ENCODE measurements at places on chromosomes 3 and 15. TPM values are rescaled to one million over a fixed set of nuclear protein-coding genes. Genes with fewer than 3 reads are reported as not detected.

- DNase-seq: no peak
Measured at GRCh38 chr3:183797996-183798395, 27.4 kb downstream of the MAP6D1 start.

GRCh38 chr3:38167591-38167990, 2.3 kb downstream of the OXSR1 start:
- no peak for DNase-seq

DNA sequence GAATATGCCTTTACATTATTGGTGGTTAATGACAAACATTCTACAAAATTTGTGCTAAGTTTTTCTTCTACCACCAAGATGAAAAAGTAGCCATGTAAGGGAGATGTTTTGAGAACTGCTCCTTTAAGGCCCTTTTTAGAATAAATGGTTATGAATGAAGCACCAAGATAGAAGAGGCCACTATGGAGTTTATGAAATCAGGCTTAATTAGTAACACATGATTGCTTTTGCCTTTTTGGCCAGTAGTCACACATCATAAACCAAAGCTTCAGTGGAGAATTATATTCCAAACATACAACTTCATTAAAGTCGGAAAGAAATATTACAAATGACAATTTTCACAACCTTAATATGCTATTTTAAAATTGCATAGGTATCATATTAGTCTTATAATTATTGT, 331.7 kb downstream of the RBMS3 start:
- no peak for DNase-seq

- no peak for DNase-seq
Measured at GRCh38 chr15:67715170-67715569, 110.1 kb upstream of the SKOR1 start.

Gene ZNF860
- total RNA-seq: 0.57 TPM

- DNase-seq: no peak
Measured at GRCh38 chr3:193947596-193947995, 188.4 kb upstream of the HES1 start.

- DNase-seq: no peak
Measured at GRCh38 chr3:189239616-189240015, 67.8 kb downstream of the TPRG1 start.

DNA sequence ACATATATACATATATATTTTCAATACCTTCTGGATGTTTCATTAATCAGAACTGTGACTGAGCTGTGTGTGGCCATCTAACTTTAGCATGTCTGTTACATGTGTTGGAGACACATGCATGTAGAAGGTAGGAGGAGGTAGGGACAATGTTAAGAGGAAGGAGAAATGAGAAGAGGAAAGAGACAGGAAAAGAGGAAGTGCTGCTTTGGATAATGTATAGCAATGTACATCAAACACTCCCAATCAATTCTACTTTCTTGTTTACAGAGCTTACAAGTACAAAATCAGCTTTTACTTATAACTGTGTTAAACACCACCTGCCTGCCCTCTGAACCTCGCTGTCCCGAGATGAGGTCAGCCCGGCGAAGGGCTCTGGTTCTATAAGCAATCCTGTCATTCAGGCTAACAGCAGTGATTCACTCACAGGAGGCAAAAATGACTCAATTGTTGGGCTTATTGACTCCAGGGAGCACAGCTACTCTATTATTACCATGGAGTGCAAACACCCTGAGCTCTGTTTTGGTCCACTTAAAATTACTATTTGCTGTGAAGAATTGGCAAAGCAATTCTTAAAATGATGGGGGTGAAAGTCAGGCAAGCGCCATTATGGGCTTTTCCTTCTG, 188.9 kb downstream of the MEIS2 start:
- peak; percentile 62 for DNase-seq

- no peak for DNase-seq
Measured at GRCh38 chr15:47610736-47611135, 106.6 kb upstream of the SEMA6D start.

DNA sequence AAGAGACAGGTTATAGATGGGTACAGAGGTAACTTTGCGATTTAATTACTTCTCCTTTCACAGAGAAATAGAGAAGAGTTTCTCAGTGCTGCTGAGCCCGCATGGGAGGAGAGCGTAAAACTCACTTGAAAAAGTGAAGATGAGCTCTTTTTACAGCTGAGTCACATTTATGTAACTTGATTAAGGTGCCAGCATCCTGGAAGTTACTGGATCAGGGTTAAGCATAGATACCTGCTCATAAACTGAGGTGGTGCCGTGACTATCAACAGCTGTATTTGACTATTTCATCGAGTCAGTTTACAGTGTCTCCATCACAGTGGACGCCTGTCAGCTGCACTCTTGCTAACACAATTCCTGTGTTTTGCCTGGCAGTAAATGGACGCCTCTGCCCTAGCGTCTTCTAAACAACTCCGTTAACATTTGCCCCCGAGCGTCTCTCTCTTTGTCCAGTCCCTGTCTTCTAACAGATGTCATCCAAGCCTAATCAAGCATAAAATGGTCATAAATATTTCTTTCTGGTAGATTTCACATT, 414.6 kb downstream of the FOXP1 start:
- no peak for DNase-seq

GRCh38 chr3:188853856-188854771, 317.7 kb upstream of the TPRG1 start:
- DNase-seq: peak; percentile 6

DNA sequence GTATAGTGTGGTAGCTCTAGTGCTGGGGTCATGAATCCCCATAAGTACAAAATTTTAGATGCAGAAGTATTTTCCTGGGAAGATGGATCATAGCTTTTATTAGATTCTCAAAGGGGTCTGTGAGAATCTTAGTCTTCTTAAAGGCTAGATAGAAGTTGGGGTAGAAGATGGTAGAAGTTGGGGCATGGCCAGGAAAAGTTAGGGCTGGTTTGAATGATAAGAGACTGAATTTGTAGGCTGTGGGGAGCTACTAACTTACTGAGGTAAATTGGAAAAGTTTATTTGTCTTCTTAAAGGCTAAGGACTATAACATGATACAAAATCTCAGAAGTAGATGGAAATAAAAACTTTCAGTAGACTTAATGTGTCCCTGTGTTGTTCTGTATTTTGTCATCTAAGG, 1.6 kb upstream of the UBE2Q2 start:
- DNase-seq: no peak

GRCh38 chr15:100115711-100116090, 226.1 kb downstream of the ADAMTS17 start:
- no peak for DNase-seq

DNA sequence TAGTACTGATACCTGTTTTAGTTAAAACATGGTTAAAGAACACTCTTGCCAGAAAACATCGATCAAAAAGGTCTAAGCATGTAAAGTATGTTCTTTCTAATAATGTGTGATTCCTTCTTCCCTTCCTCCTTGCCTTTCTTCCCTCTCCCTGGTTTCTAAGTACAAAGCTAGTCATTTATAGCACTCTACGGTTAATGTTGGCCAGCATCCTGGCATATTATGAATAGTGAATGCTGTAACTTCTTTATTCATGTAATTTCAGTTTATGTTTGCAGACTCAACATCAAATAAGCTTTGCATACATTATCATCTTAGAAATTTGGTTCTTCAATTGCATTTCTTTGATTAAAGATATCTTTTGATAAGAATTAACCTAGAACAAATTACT, 27.1 kb downstream of the P2RY12 start:
- no peak for DNase-seq

DNA sequence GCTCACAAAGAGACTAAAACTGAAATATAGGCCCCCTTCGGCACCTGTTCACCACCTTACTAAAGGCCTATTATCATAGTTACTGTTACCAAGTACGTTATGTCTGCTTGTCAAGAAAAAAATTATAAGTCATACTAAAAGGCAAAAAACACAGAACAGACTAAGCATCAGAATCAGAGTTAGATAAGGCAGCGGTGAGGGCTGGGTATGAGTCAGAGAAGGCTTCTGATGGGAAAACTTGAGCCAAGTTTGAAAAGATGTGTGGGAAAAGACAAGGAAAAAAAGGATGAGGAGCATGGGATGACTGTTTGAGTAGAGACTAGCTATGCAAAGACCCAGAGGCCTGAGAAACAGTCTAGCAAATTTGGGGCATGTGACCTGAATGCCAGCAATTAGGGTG, 387.2 kb upstream of the SGO1 start:
- peak; percentile 60 for DNase-seq

Gene EEF1AKMT4
- 4.6 TPM for total RNA-seq

DNA sequence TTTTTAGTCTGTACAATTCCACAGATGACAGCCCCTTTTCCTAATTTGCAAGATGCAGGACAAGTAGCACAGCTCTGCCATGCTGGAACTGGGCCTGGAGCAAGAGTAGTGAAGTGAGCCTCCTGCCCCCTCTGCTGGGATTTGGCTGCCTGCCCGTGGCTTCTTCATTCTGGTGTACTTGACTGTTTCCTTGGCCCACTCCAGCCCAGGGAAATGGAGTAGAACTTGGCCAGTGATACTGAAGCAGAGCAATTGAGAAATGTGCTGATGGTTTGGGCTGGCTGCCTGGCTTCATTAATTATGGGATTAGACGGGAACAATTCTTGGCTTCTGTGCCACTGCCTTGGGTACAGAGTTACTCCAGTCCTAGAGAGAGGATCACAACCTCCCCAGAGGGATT, 2.8 kb downstream of the GPD1L start:
- DNase-seq: no peak

- DNase-seq: no peak
Measured at GRCh38 chr3:13391308-13391707, 28.8 kb downstream of the NUP210 start.

- DNase-seq: no peak
Measured at GRCh38 chr3:193348686-193349085, 29.9 kb downstream of the ATP13A5 start.

Gene FOXL2
- 6.2 TPM for total RNA-seq

DNA sequence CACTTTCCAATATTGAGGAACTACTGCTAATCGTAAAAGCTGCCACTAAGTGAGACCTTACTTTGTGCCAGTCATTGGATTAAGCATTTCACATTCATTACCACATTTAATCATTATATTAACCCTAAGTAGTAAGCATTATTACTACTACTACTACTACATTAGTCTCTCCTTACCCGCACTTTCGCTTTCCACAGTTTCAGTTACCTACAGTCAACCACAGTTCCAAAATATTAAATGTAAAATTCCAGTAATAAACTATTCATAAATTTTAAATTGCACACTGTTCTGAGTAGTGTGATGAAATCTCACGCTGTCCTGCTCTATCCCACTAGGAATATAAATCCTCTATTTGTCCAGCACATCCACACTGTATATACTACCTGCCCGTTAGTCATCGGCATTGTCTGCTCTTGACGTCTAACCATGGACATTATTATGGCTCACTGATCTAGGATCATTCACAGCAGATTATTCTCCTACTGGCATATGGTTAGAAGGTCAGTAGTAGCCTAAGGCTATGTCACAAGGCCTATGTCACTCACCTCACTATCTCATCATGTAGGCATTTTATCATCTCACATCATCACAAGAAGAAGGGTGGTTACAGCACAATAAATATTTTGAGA, 121.1 kb downstream of the GSK3B start:
- peak; percentile 23 for DNase-seq

- no peak for DNase-seq
Measured at GRCh38 chr15:33328106-33328505, 17.3 kb downstream of the RYR3 start.

- peak; percentile 94 for DNase-seq
Measured at GRCh38 chr15:66356359-66357236, at the start of gene TIPIN. TIPIN (minus strand) TSS chr15:66356685; CDS start chr15:66352947, 3,738 bp downstream.

Gene CPEB1
- 5.5 TPM for total RNA-seq

DNA sequence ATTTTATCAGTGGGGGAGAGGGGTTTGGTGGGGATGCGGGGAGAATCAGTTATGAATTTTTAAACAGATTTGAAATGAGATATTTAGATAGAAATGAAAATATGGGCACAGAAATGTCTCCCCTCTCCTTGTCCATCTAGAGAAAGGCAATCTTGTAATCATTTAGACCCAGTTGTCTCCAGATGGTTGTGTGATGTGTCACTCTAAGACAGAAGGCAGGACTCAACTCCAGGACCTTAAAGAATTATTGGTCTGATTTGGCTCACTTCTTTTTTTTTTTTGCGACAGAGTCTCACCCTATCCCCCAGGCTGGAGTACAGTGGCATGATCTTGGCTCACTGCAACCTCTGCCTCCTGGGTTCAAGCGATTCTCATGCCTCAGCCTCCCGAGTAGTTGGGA, 77.2 kb downstream of the EOMES start:
- DNase-seq: no peak

Gene ANKRD63
- total RNA-seq: not detected

Gene GPR176
- 171 TPM for total RNA-seq

- DNase-seq: no peak
Measured at GRCh38 chr3:193783166-193783896, 190.3 kb downstream of the OPA1 start.

GRCh38 chr15:98039596-98039995, 79.1 kb downstream of the ARRDC4 start:
- no peak for DNase-seq

DNA sequence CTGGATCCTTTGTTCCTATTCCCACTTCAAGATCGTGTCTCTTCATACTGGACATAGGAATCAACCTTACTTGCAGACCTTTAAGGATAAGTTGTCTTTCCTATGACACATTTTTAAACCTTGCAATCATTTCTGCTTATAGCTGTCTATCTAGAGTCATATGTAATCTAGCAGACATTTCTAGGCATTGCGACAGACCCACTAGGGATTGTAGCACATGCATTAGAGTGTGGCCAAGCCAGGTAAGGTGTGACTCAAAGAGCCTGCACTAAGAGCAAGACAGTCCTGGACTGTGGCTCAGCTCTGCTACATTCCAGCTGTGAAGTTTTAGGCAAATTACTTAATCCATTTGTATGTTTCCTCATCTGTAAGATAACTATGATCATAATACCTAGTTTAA, 38.8 kb upstream of the BFSP2 start:
- no peak for DNase-seq

DNA sequence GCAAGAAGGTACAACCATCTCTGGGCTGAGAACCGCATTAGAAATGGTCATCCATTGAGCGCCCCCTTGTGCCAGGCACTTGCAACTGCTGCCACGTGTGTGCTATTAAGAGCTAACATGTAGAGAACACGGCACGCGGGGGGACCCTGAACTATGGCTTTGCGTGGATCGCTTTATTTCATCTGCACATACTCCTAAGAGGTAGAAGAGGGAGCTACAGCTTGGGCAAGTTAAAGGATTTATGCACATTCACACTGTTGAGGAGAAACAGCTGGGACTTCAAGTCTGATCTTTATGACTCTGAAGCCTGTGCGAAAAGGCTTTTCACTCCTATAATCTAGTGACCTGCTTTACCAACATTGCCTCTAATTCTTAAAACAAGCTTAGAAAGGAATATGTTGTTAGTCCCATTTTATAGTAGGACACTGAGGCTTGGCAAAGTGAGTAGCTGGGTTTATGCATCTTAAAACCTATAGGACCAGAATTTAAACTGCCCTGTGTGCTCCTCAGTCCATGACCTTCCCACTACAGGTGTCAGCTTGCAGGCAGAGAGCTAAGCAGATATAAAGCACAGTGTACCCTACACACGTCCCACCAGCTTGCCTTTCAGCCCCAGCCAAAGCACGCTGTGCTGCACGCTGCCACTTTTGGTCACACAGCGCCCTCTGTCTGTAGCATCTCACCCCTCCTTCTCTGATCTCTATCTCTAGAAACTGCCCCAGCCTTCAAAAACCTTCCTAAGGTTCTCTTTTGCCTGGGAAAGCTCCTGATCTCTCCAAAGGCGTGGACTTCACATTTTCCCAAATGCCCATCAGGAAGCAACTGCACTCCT, 57.8 kb downstream of the STARD5 start:
- peak; percentile 62 for DNase-seq

Measured in HFFc6 (cell line).